ENCODE measurements at places on chromosomes 16 and 17. TPM values are rescaled to one million over a fixed set of nuclear protein-coding genes. Genes with fewer than 3 reads are reported as not detected.

- DNase-seq: no peak
Measured at GRCh38 chr17:57644326-57644725, 100.8 kb downstream of the CCDC182 start.

GRCh38 chr16:59148769-59149155 lies 414.6 kb upstream of the GOT2 start:
- DNase-seq: no peak

DNA sequence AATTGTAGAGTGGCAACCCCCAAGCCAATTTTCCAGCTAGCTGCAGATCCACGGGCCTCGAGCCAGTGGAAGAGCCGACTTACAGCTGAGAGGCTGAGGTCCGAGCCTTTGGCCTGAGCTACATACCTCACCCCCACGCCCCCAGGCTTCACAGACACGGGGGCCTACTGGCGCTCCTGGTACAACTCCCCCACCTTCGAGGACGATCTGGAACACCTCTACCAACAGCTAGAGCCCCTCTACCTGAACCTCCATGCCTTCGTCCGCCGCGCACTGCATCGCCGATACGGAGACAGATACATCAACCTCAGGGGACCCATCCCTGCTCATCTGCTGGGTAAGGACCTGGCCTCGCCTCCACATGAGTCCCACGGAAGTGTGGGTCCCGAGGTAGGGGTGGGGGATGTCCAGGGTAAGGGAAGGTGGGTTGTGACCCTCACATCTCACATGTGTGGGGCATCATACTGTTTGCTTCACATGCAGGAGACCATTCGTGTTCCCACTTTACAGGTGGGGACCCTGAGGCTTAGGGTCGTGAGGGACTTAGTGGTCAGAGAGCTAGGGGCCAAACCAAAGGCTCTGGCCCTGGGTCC lies 3.4 kb downstream of the ACE start:
- DNase-seq: no peak

DNA sequence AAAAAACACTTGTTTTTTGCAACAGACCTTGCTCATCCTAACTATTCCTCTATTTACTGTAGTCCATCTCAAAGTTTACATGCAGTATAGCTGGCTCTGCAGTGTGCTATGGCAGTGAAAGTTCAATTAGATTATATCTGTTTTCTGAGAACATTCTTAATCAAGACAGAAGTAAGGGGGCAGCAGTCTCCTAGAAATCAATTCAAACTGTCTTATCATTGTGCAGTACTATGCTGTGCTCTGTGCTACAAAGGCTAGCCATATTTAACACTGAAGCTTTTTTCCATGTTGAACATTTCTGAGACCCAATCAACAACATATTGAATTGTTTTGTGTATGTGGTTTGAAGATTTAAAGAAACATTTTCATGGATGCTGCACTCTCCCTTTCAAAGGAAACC lies 11.4 kb downstream of the NETO2 start:
- DNase-seq: no peak

DNA sequence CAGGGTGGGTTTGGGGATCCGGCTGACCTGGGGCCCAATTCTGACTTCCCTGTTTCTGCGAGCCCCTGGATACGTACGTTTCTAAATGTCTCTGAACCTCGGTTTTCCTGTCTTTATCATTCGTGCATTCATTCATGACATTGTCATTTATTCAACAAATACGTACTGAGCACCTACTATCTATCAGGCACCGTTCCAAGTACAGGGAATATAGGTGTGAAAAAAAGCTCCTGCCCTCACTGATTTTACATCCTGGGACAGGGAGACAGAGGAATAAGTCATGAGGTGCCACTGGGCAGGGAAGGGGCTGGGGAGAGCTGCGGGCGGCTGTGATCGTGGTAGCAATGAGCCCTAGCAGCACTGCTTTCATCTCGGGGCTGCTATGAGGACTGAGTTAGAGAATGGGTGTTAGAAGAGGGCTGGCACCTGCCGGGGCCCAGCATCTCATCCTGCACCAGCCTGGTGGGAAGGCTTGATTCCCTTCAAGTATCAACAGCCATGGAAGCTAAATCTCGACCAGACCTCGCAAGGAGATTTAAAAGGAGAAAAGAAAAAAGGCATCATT lies 88.3 kb upstream of the DNAH17 start:
- no peak for DNase-seq

GRCh38 chr17:45991341-45991740 lies 7.7 kb upstream of the STH start:
- DNase-seq: no peak

DNA sequence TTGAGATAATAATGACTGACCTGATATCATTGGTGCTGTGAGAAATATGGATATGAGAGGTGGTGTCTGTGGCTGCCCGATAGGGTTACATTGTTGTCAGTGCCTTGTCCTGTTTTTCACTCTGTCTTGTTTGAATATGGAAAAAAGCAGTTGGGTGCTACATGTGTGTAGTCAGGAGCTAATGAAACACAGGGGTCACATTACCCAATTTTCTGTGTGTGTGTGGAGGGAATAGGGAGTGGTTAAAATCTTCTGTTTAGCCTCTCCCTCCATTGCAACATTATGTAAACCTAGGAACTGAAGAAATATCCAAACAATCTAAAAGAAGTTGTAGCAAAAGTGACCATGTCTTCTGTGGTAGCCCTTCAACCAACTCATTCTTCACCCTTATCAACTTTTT lies 527.7 kb upstream of the SOX9 start:
- no peak for DNase-seq

DNA sequence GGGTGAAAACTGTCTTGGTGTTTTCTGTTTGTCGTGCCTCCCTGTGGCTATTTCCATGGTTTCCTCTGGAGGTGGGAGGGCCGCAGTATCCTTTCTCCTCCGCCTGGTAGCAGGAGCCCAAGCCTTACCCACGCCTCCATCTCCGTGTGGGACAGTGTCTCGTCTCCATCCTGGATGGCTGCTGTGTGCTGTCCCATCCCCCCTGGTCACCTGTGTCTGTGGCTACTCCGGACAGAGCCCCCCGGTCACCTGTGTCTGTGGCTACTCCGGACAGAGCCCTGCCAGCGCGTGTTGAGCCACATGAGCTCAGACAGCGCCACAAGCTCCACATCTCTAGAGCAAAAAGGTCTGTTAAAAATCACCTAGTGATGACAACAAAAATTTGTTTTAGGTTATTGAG lies 198.2 kb upstream of the CHMP6 start:
- no peak for DNase-seq

DNA sequence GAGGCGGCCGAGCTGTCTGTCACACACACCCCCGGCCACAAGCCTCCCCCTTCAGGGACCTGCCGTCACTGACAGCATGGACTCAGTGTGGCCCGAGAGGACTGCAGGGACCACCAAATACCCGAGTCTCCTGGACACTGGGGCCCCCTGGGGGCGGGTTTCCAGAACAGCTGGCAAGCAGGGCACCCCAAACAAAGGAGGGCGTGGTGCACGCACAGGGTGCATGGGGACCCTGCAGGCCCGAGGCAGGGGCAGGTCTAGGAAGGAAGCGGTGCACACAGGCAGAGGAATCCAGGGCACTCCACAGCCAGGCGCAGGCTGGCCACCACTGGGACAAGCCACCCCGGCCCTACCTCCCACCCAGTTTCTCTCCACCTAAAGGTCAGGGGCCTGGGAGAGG lies 28.7 kb upstream of the ENPP7 start:
- no peak for DNase-seq

DNA sequence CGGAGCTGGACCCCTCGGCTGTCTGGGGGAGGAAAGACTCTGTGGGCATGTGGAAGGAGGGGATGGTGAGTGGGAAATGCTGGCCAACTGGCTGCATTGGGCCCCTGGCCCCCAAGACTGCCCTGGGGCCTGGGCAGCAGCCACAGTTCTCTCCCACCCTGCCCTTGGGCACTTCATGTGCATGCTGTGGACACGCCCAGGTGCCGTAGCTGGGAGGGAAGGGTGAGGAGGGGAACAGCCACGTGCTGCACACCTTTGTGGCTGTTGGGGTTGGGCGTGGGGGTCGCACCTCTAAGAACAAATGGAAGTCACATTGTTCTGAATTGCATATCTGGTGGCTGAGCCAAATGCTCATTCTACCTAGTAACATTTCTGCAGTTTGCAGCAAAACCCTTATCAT lies 11.9 kb upstream of the ZNHIT3 start:
- no peak for DNase-seq

GRCh38 chr16:35171106-35171505 lies 1711.7 kb downstream of the TP53TG3F start:
- no peak for DNase-seq

DNA sequence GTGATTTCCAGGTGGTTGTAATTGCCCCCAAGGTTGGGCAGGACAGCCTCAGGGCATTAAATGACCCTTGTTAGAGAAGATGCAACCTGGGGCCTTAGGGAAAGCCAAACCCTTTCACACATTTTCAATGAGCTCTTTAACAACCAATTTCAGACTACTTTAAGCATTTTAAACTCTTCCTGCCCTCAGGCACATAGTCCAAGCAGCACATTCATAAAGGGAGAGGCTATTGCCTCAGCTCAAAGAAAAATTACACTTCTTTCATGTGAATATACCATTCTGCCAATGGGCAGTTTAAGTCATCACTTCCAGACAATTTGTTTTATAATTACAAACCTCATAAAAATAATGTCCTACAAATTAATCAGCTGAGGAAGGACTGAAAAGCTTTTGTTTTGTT lies 544.5 kb downstream of the NPIPA7 start:
- no peak for DNase-seq

GRCh38 chr17:38587947-38588787 lies 17.6 kb downstream of the SRCIN1 start:
- no peak for DNase-seq

NPIPA8 gene
- 64.4 TPM for polyA plus RNA-seq

CMTM2 gene
- 0.41 TPM for polyA plus RNA-seq

ST6GALNAC1 gene
- polyA plus RNA-seq: 0.25 TPM
